ENCODE measurements at places on chromosomes 11 and 22.

DNA sequence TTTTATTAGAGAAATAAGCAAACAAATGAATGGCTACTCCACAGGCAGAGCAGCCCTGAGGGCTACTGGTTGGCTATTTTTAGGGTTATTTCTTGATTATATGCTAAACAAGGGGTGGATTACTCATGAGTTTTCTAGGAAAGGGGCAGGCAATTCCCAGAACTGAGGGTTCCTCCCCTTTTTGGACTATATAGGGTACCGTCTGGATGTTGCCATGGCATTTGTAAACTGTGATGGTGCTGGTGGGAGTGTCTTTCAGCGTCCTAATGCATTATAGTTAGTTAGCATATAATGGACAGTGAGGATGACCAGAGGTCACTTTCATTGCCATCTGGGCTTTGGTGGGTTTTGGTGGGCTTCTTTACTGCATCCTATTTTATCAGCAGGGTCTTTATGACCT, 19.2 kb downstream of the SLC22A6 start:
- no peak for DNase-seq

DNA sequence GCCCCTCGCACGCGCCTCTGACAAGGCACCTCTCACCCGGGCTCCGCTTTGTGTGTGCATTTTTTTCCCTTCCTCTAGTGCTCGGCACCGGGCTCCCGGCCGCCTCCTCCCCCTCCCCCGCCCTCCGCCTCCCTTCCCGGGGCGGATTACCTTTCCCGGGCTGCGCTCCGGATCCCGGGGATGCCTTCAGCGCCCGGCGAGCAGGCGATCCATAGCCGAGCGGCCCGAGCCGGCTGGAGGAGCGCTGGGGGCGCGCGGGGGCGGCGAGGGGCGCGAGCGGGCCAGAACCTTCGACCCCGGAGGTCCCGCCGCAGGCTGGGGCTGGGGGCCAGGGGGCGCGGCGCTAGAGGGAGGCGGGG, 282 bp downstream of the MPPED2 start:
- DNase-seq: no peak

GRCh38 chr11:465896-466530, 15.9 kb downstream of the PTDSS2 start:
- DNase-seq: no peak

- no peak for DNase-seq
These were observed 6.9 kb upstream of the TOMM22 start for GRCh38 chr22:38674888-38675287.

- DNase-seq: no peak
These were observed 470.1 kb upstream of the LARGE1 start for GRCh38 chr22:34390400-34390799.

GRCh38 chr11:27363576-27364117, 632 bp upstream of the CCDC34 start:
- no peak for DNase-seq

- DNase-seq: no peak
These were observed 3.5 kb downstream of the HTR3B start for GRCh38 chr11:113908098-113908497.

All from activated CD4-positive, alpha-beta T cell treated with anti-CD3 and anti-CD28 coated beads, Interleukin-10, Interleukin-2, amounts not matched to agents 100 ng/mL and 50 ng/mL, durations not matched to agents 16 hours and 8 hours (primary cell).